Fibroblast of skin of scalp (primary cell): ENCODE measurements at places on chromosomes 7 and 10.

DNA sequence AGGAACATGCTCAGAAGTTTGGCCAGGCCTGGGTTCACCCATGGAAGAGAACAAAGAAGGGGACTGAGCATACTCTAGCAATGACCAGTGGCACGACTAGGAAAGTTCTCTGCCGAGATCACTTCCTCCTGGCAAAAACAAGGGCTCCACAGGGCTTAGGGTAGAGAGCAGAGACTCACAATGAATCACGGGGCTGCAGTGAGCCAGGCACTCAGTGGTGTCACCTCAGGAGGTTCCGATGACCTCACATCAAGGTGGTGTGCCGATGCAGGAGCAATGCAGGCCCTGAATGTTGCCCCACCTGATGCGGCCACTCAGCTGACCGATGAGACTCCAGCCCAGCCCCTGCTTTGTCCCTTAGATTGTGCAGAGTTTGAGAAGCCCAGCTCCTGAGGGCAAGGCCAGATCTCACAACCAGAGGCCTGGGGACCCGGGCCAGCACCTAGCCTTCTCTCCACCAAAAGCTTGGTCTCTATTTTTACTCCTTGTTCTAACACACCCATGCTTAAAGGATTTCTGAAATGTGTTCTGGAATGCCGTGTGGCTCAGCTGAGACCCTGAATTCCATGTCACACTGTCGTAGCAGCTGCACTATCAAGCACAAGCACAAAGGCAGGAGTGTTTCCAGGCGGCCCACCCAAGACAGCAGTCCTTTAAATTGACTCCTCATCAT is 60.9 kb downstream of the COBL start:
- DNase-seq = no peak

DNA sequence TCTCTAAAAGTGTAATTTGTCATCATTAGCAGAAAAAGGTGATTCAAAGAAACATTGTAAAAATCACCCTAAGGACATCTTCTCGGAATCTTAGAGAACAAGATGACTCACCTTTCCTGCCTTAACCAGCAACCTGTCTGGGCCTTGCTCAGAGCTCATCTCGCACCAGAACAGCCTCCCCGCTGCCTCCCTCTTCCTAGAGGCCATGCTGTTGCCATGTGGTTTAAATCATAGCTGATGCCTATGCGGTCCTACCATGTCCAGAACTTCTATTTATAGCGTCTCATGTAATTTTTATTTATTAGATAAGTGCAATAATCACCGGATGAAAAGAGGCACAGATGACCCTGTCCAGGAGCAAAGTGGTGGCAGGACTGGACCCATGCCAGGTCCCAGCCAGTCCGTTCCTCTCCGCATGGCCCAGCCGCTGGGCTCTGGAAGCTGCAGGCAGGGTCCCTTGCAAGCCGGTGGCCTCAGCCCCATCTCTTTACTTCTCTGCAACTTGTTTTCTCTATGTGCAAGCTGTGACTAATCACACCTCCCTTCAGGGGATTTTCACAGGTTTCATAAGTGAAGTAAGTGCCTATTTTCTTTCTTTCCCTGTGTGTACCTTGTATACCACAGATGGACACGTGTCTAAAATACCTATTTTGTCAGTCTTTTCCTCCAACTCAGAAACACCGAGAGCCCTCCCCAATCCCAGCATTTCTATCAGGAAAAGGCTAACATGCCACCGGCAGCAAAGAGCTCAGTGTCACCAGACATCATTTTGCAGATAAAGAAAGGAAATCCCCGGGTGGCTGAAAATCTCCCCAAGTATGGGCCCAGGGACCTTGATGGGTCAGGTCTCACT is 27.1 kb downstream of the KLF6 start:
- no peak for DNase-seq

GRCh38 chr10:42755028-42755451 is 27.6 kb upstream of the BMS1 start:
- DNase-seq = no peak

DNA sequence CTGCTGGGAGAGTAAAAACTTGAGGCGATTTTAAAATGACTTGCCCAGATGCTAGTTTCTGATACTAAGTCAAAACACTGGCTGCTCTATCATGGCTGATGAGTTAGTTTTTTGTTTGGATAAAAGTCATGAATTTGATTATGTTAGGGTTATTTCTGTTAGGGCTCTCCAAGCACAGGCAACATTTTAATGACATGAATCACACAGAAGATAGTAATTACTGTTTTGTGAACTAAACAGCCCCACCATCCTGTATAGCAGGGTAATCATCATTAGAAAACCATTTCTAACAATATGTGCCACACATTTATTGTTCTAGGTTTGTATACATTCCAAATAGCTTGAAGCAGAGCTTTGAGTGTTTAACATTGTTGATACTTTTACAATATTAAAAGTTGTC is 750.3 kb downstream of the ANKRD7 start:
- no peak for DNase-seq

GRCh38 chr10:34689053-34689452 is 126.0 kb downstream of the PARD3 start:
- peak; percentile 66 for DNase-seq
